Activated T-helper 2 cell treated with anti-CD3 and anti-CD28 coated beads, Interferon-gamma antibody, Interleukin-2, Interleukin-4, amounts not matched to agents 10 μg/mL and 5 μg/mL and 100 μg/mL, durations not matched to agents 14 hours and 24 hours and 36 hours (primary cell): ENCODE measurements at places on chromosomes 12 and 14.

- no peak for DNase-seq
Observed at GRCh38 chr12:84604551-84604950, 308.0 kb downstream of the SLC6A15 start.

DNA sequence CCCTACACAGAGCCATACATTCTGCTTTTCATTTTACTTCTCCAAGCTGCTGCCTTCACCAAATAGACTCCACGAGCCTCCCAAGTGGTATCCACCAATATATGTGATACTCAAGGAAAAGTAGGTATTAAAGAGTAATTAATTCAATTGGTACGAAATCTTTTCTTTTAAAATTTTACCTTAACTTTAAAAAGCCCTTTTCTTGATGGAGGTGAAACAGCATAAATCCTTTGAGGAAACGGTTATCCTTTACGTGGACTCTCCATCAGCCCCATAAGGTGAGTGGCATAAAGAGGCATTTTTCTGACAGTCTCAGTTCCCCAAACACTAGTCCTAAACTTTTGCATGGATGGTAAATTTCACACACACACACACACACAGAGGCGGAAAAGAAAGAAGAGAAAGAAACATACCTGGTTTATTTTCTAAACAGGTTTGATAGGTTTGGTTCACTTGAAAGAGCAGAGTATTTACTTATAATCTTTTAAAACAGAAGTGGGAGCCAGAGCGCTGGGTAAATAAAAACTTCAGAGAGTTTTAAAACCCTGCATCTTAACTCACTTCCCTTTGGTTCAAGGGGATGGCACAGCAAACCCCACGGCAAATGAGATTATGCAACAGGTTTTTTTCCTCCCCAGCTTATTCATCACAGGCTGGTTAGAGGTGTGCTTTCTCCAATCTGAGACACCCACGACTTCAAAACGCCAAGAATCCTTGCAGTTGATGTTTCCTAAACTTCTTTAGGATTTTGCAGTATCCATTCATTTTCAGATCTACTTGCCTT, 1.9 kb downstream of the DUSP16 start:
- peak; percentile 58 for DNase-seq

- DNase-seq: no peak
Observed at GRCh38 chr12:57210926-57211692, 5.5 kb upstream of the NXPH4 start.

DNA sequence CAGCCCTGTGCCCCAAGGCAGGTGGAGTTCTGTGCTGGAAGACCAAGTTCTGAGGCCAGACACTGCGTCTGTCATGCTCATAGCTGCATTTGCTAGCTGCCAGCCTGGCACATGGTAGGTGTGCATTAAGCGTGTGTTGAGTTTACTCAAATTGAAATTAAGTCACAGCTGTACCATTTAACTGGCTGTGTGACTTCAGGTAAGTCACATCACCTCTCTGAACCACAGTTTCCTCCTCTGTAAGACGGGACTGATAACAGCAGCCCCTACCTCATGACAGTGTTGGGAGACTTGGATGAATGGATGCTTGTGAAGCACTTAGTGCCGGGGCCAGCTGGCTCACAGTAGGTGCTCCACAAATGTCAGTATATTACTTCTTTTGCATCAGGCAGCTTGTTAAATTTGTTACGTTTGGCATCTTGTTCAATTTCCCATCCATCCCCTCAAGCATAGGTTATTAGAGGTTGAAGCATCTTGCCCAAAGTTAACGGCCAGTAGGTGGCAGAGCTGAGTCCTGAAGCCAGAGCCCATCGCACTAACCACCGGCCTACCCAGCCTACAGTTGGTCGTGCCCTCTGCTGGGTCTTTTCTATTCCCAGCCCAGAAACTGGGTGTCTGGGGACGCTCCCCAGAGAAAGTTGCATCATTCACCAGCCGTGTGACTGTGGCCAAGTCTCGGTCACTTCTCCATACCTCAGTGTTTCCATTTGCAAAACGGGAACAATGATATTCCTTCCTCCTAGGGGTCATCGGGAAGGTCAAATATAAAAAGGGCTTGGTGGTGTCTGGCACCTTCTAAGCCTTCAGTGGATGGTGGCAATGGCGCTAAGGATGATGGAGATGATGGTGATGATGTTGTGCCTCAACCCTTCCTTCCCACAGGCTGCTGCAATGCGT, 4.5 kb downstream of the DAO start:
- peak; percentile 43 for DNase-seq

DNA sequence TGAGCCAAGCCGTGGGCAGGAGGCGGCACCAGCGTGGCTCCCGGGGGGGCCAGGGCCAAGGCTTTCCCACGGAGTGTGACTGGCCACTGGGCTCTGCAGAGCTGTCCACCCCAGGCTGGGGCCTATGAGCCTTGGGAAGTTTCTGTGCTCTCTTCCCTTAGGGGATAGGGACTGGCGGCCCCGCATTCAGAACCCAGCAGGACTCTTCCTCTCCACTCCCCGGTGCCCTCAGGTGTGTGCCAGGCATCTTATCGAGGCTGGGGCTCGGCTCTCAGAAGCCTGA, 17.8 kb upstream of the EIF2B2 start:
- no peak for DNase-seq

- DNase-seq: no peak
Observed at GRCh38 chr12:40240779-40241178, 16.0 kb downstream of the LRRK2 start.

GRCh38 chr14:71437870-71438269, 494.4 kb upstream of the RGS6 start:
- no peak for DNase-seq

DNA sequence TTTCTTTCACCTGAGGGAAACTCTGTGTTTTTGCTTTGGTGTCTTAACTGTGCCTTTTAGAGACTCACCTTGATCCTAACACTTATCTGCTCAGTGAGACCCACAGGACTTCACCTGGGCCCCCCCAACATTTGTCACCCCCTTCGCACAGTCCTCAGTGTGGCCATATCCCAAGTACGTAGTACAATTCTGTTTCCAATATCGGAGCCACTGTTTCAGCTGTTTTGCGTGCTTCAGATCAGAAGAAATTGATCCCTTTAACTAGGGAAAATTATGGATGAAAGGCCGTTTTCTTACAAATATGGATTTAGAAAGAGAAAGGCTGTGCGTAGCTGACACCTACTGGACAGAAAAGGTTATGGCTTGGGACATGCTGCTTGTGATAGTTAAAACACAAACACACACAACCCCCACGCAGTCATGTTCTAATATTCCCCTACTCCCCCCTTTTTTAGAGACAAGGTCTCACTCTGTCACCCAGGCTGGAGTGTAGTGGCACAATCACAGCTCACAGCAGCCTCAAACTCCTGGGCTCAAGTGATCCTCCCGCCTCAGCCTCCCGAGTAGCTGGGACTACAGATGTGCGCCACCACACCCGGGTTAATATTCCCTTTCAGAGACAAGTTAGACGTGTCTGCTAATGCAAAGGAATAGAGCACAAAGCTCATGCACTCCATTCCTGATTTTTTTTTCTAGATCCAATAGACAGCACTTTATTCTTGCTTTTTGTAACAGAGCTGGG, 3.6 kb upstream of the SLC7A8 start:
- no peak for DNase-seq

DNA sequence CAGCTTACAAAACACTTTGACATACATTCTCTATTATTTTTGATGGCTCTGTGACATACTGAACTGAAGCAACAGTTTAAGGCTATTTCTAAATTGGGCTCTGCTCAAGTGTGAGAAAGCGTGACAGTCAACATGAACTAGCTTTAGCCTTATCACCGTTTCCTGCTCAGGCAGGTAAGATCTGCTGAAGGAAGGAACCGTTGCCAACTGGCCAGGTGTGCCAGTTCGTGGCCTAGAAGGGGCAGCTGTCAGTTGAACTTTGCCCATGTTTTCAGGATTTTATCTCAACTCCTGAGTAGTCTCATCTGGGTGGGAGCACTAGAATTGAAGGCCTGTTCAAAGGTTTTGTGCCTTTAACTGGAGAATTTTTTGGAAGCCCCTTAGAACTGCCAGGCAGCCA, 79.5 kb downstream of the ETV6 start:
- no peak for DNase-seq

- DNase-seq: no peak
Observed at GRCh38 chr12:70463997-70464396, 97.9 kb downstream of the KCNMB4 start.

DNA sequence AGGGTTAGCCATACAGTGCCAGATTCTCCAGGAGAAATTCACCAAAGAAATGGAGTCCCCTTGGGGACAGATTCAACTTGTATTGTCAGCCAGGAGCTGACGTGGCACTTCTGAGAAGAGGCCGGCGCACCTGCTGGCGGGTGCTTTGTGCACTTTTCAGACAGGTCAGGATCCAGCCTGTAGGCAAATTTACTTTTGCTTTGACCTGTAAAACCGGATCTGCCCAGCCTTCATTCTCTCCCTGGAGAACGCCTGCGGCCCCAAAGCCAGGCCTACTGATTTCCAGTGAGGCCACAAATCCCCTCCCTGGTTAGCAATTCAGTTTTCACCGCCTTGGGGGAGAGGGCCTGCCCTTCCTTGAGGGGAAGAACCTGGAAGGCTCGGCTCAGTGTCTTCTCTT, 17.4 kb downstream of the P2RX4 start:
- no peak for DNase-seq

- DNase-seq: no peak
Observed at GRCh38 chr14:95652690-95653089, 33.5 kb upstream of the TCL1B start.

DNA sequence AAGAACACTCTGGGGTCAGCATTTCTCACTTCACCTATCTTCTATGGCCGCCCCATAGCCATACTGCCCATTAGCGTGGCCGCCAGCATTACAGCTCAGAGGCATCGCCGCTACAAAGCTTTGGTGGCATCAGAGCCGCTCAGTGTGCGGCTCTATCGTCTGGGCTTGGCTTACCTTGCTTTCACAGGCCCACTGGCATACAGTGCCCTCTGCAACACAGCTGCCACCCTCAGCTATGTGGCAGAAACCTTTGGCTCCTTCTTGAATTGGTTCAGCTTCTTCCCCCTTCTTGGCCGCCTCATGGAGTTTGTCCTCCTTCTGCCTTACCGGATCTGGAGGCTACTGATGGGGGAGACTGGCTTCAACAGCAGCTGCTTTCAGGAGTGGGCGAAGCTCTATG, 2.6 kb downstream of the DNAJC22 start:
- no peak for DNase-seq

DNA sequence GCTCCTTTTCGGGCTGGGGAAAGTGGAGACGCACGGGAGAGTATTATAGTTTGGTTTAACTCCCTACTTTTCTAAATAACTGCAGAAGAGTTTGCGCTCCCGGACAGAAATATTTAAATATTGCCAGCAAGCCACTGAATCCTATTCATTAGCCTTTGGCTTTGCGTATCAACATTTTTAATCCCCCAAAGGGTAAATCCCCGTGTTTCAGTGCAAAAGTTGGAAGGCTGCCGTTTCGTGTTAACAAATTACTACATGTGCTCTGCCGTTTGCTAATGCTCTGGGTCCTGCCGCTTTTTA, 372 bp upstream of the DPF3 start:
- DNase-seq: no peak

DNA sequence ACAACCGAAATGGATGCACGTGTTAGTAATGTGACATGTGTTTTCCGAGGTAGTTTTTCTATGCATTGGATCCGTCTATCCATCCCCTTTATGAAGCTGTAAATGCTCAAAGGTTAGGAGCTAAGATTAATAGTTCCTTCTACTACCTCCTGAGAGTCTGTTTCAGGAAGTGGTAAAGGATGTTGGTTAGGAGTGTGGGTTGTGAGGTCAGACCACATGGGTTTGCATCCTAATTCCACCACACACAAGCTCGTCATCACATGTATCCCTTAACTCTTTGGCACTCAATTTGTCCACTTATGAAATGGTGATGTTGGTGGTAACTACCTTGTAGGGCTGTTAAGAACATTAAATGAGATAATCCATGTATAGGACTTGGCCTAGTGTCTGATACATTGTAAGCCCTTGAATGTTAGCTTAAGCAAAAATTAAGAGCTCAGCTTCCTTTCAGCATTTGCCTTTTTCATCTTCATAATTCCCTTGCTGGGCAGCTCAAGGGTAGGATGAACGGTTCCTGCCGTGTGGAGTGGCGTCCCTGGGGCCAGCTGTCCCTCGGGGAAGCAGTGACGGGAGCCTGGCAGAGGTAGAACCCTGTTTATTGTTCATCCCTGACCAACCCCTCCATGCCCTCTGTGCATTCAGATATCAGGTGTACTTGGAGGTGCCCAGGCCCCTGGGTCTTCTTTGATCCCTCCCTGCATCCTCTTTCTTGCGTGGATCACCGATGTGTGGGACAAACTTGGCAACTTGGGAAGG, 52.3 kb downstream of the TSPAN9 start:
- DNase-seq: peak; percentile 12

DNA sequence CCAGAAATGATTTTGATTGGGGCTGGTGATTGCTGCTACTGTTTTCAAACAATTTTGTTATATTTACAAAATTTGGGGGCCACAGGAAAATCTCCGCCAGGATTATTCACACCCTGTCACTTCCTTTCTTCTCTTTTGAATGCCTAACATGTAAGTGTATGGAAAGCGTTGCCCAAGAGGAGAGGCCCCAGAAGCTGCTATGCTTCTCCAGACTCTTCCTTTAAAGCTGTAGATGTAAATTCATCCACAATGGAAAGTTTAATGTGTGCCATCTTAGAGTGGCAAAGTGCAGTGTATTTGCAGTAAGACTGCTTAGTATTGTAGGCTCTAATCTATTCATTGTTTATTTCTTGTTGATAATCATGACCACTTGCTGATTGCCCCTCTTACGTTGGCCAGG, 136.7 kb upstream of the LRIG3 start:
- no peak for DNase-seq

DNA sequence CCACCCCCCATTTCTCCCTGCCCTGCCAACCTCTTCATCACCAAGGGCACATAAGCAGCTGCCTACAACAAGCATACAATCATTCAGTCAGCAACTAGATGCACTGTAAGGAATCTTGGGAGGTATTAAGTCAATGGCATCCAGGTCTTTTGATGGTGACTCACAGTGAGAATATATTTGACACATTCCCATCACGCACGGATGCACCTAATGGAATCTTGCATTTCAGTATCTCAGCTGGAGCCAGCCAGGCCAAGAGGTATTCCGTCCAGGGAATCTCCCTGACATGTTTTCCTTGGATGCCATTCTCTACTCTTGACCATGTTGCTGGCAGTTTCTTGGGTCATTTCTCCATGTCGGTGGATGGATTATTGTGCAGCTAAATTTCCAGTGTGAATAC, 73.9 kb upstream of the CAPRIN2 start:
- no peak for DNase-seq

DNA sequence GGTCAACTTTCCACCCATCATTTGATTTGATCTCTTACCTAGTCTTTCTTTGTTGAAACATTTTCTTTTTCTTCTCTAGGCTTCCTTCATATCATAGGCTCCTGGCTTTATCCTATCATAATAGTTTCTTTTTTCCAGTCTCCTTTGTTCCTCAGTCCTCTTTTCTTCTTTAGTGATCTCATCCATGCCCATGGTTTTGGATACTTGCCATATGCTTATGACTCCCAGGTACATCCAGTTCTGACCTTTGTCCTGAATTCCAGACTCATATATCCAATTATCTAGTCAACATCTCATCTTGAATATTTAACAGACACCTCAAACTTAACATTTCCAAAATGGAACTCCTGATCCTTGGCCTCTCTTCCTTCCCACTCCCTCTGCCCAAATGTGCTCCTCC, 36.1 kb upstream of the KRAS start:
- no peak for DNase-seq

GRCh38 chr12:122946690-122947341, 19.4 kb downstream of the ABCB9 start:
- peak; percentile 75 for DNase-seq
